ENCODE measurements at places on chromosomes 7 and 10.

GRCh38 chr7:80783678-80784327 lies 135.0 kb downstream of the SEMA3C start:
- DNase-seq = no peak

GRCh38 chr10:125023862-125024496 lies 82.1 kb downstream of the ZRANB1 start:
- no peak for DNase-seq

DNA sequence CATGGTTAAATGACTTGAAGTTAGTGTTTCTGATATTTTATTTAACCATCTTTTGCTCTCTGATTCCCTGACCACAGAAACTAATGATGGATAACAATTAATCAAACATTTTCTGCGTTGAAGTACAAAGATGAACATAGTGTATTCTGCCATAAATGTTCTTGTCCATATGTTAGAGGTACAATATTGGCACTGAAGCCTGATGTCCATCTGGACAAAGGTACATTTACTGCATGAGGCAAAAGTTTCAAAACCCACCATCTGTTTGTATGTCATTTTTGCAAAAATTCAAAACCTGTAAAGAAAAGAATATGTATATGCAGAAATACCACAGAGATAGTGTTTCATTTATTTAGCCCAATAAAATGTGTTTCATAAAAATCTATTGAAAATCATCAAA lies 861.5 kb downstream of the ANKRD7 start:
- no peak for DNase-seq

DNA sequence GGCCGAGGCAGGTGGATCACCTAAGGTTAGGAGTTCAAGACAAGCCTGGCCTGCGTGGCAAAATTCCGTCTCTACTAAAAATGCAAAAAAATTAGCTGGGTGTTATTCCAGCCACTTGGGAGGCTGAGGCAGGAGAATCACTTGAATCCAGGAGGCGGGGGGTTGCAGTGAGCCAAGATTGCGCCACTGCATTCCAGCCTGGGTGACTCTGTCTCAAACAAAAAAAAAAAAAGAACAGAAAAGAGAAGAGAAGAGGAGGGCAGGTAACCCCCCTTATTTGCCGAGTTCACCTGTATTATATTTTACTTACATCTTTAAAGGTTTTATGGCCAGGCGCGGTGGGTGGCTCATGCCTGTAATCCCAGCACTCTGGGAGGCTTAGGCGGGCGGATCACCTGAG lies 91.7 kb downstream of the RNF216 start:
- DNase-seq = no peak
